ENCODE measurements at places on chromosomes 3 and 15.
A peak's percentile ranks its signal among the peaks of the same experiment; 100 is the strongest.

DNA sequence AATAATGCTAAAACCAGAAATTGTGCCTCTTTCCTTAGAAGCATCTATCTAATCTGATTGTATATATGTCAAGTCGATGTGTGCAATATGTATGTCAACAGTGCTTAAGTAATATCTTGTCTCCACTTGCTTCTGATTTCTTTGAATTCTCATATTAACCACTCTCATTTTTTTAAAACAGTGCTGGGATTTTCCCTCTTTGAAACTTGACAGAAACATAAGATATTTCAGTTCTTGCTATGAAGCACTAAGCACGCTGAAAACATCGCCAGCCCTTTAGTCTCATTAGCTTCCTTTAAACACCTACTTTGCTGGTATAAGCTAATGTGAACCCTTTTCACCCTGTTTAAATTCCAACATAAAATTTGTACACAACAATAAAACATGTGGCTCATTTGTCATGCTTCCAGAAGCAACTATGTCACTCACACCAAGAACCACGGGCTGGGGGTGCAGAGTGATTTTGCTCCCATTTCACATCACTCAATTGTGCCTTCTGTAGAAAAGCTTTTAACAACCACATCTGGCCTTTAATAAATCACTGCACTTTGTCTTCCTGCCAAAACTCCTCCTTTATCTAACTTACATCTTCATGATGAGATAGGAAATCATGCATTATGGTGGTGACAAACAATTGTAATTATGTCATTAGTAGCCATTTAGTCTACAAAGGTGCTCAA is 185.2 kb downstream of the FOXP1 start:
- DNase-seq: peak; percentile 64

- no peak for DNase-seq
Measured at GRCh38 chr15:39584266-39584659, 3.4 kb downstream of the THBS1 start.

GRCh38 chr15:61892140-61892539 is 168.1 kb downstream of the VPS13C start:
- DNase-seq: no peak

- no peak for DNase-seq
Measured at GRCh38 chr3:147297761-147298350, 108.5 kb downstream of the ZIC4 start.

DNA sequence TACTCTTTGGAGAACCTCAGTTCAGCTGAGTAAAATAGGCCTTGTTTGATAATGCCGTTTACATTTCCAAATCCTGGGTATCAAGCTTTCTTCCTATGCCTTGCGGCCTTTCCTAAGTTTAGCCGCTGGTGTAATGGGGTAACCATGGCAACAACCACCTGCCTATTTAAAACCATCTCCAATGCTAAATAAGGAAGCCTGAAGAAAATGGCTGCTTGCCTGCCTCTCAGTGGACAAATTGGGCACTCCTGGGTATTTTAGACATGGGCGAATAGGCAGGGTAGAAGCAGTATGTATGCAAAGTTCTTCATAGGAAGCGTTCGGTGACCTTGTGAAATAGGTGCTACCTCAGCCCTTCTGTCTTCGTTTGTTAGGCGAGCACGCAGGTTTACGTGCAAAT is 122.7 kb downstream of the DGKG start:
- DNase-seq: no peak

DNA sequence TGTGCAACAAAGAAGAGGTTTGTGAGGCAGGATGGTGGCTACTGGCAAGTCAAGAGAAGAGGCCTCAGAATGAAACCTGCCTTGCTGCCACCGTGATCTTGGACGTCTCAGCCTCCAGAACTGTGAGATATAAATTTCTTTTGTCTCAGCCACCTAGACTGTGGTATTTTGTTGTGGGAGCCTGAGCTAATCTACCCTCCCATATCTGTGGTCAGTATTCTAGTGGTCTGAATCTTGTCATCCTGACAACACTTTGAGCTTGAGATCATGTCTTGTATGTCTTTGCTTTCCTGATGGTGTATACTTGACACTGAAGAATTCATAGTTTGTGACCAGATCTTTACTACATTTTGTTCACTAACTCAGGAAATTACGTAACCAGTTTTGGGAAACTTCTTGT is 240.6 kb upstream of the GOLIM4 start:
- DNase-seq: no peak

- no peak for DNase-seq
Measured at GRCh38 chr3:198092276-198092675, 132.3 kb downstream of the LMLN start.

DNA sequence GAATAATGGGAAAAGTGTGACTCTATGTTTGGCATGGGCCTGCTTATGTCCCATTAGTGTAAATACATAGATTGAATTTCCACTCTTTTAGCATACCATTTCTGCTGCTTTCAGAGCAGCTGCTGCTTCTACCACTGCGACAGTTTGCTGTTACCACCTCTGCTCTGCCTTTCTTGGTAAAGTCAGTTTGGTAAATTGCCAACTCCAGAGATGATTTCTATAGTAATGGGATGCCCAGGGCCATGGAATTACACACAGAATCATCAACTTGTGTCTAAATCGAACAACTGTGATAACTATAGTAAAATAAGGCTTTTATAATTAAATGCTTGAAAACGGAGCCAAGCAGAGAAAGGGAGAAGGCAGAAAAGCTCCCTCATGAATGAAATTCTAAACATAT is 168.4 kb upstream of the VEPH1 start:
- no peak for DNase-seq

DNA sequence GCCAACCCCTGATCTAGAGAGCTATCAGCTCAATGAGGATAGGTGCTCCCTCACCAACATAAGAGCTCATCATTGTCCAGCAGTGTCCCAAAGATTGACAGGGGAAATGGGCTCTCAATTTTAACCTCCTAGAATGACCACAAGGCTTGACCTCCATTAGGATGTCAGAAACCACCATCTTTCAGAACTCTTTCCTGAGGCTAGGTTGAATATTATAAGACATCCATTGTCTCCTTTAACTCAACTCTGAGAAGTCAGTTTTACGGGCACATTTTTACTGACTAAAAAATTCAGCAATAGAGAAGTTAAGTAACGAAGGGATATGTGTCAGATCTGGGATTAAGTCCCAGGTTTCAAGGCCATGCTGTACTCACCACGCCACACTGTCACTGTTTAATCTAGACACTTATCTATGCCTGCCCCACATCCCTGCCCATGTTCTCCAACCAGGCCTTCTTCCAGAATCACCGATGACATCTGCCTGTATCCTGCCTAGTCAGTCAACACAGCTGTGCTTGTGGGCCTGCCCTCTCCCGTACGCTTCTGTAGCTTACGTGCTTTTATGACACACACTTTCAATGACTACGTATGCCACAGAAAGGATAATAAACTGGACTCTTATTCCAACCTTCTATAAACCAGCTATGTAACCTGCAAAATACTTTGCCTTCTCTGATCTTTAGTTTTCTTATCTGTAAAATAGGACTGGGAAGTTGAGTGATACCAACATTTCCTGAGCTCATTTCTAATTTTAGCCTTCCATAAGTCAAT is 17.1 kb upstream of the MUC13 start:
- no peak for DNase-seq

- no peak for DNase-seq
Measured at GRCh38 chr3:104825116-104825515, 541.6 kb upstream of the ALCAM start.

DNA sequence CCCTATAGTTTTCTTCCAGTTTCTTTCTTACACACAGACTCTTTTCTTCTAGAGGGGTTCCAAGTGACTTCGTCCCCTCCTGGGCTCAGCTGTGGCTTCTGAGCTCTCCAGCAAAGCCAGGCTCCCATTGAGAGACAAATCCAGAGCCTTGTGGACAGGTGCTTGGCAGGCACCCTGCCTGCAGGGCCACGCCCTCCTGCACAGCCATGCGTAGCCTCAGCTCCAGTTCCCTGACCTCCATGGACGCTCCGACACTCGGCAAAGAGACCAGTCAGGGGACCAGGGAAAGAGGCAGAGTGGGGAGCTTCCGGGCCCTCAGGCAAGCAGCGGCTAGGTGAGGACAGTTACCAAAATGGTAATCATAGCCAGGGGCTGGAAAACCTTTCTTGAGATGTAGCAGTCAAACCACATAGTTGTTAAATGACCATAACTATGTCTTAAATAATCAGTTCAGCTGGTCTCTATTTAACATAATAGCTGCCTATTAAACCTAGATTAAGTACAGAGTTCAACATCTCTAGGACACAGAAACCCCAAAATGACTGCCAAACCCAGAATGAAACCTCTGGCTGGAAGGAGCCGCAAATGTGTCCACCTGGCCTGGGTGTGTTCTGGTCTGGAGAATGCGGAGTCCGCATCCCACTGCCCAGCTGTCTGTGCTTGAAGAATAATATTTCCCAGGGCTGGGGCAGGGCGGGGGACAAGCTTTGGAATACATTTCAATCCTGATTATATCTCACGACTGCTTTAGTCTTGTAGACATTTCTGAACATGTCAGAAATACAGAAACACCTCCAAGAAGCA is 69.3 kb upstream of the RGMA start:
- DNase-seq: no peak

- DNase-seq: peak; percentile 86
Measured at GRCh38 chr3:59424268-59425010, 374.6 kb upstream of the CFAP20DC start.

DNA sequence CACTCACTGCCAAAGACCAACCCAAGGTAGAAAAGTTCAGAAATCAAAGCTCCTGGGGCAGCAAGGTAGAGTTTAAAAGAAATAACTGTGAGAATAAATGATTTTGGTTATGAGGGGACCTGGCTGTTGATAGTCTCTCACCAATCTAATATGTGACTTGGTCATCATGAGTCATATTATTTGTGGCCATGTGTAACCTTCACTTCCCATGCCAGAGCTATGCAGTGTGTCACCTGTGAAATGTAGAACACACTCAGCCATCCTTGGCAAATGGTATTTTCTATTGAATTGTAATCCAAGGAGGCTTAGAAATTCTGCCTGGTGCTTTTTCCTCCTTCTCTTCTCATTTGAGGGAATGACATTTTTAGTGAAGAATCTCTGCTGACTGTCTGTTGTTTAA is 184.2 kb upstream of the STAC start:
- no peak for DNase-seq

GRCh38 chr3:14303336-14304100 is 98.9 kb upstream of the SLC6A6 start:
- no peak for DNase-seq

GRCh38 chr3:135097276-135097946 is 302.4 kb downstream of the EPHB1 start:
- DNase-seq: no peak

DNA sequence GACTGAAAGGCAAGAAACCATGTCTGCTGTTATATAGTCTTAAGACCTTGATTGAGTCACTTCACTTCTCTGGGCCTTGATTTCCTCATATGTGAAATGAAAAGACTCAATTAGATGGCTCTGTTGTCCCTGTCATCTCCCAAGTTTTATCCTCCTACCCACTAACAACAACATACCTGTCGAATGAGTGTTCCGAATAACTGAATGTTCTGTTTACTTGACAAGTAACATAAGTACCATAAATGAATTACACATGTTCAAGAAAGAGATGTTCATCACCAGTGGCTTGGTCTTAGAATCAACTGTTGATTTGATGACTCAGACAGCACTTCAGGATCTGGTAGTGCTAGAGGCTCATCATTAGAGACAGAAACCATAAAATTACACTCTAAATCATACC is 311.7 kb downstream of the VPS13C start:
- DNase-seq: no peak

GRCh38 chr3:38541806-38542205 is 45.7 kb downstream of the EXOG start:
- DNase-seq: no peak

- no peak for DNase-seq
Measured at GRCh38 chr15:69624816-69625215, 172.2 kb downstream of the RPLP1 start.

GRCh38 chr3:72661115-72661457 is 187.2 kb downstream of the SHQ1 start:
- no peak for DNase-seq

DNA sequence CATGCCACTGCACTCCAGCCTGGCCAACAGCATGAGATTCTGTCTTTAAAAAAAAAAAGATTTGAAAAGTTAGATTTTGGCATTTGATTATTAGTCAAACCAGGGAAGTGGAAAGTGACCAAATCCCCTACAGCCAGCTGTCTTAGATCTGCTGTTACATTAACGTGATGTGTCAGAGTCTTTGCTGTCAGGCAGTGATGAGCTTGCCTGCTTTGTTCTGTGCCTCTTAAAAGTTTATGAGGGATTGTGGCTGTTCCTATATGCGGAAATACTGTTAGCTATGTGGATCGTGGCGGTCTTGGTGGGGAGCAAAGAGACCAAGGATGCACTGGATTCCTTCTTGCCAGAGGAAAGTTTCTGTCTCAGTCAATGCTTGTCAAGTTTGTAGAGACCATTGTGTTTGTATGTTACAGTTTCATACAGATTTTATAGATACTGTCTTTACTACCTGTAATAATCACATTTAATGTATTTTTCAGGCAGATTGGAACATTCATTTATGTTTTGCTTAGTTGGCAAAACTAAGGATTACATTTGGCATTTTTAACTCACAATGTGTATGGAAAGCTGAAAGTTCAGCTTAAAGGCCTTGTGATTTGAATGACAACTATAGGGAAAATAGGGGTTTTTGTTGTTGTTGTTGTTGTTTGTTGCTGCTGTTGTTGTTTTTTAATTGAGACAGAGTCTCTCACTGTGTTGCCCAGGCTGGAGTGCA is 137.4 kb downstream of the VPS8 start:
- no peak for DNase-seq

DNA sequence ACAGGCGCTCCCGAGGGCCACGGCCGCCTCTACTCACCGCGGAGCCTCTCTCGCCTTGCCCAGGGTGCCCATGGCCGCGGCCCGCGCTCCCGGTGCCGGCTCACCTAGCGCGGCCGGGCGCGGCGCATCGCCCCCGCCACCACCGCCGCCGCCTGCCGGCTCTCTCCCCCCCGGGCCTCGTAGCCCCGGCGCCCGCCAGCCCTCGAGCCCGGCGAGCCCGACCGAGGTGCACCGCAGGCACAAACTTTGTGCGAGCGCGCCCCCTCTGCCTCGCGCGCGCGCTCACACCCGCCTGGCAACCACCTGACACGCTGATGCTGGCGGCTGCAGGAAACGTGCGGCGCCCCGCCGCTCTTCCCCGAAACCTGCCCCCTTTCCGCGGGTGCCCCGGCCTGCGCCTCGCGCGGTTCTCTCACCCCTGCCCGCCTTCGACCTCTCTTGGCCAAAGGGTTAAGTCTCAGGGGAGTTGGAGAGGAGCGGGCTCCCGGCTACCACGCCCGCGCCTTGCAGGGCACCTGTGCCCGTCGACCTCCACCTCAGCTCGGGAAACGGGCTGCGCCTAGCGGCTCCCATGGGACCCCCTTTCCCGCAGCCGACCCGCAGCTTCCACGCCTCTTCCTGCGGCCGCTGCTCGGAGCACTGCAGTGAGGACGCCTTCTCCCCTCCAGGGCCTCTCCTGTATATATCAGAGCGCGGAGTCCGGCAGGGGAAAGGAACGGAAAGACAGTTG is at the start of gene RASGRP1:
TSS of gene RASGRP1 (minus strand) at position 258 of the 730 bp plus-strand sequence. CDS start at position 72, 186 bp downstream.
- peak; percentile 89 for DNase-seq

Measured in CD4-positive, alpha-beta T cell treated with Interleukin-4 for 4 hours (primary cell).